Cardiac muscle cell (in vitro differentiated cells and primary cell): ENCODE measurements at places on chromosomes 7 and 10. TPM values are rescaled to one million over a fixed set of nuclear protein-coding genes. Genes with fewer than 3 reads are reported as not detected.

DNA sequence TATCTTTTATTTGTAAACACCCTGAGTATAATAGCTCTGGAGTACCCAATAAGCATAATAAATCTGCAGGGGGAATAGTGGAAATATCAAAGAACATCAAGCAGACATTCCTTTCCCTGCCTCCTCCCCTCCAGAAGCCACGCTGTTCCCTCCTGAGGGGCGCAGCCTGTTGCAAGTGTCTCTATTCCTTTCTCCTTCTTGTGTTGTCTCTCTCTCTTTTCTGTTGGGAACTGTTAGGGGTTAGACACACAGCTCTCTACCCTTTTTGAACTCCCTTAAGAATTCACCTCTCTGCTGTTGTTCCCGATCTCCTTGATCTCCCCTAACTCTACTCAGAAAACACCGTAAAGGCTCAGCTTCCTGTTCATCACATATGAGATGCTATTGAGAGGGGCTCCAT is 178.0 kb upstream of the FZD1 start:
- no peak overlapping the region for H3K27ac ChIP-seq
- no peaks in the 10 kb centered on the region for H3K27me3 ChIP-seq
- H3K4me1 ChIP-seq, result peaks cover 17% of the 10 kb centered on the region
- H3K36me3 ChIP-seq, result no peaks in the 10 kb centered on the region
- no peak for DNase-seq
- no peak overlapping the region for H3K4me3 ChIP-seq

GRCh38 chr10:47090903-47091302 is 179.7 kb downstream of the PTPN20 start:
- DNase-seq, result no peak
- peaks cover 13% of the 10 kb centered on the region for H3K4me1 ChIP-seq
- no peaks in the 10 kb centered on the region for H3K36me3 ChIP-seq
- H3K27me3 ChIP-seq, result no peaks in the 10 kb centered on the region
- H3K4me3 ChIP-seq, result no peak overlapping the region

DNA sequence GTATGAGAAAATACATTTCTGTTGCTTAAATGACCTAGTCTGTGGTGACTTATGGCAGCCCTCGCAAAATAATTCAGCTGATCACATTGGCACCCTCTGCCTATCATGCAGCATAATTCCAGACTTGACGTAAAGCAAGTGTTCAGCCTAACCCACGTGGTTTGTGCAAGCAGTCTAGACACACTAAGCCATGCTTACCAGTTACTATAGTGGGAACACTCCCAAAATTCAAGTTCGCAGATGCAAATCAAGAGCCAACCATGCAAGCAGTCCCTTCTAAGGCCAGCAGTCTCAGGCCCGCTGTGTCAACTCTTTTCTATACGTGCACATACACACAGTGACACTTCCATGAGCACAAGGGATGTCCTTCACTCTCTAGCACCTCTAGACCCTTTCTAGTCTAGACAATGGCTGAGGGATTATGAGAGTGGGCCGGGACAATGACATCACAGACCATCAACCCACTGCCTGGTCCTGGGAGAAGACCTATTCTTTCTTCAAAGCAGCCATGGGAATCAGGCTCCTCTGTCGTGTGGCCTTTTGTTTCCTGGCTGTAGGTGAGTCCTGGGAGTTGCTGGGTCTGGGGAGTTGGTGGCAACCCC is 29.0 kb upstream of the PRSS1 start:
- H3K27ac ChIP-seq, result no peak overlapping the region
- no peaks in the 10 kb centered on the region for H3K4me1 ChIP-seq
- no peak for DNase-seq
- no peaks in the 10 kb centered on the region for H3K36me3 ChIP-seq

DNA sequence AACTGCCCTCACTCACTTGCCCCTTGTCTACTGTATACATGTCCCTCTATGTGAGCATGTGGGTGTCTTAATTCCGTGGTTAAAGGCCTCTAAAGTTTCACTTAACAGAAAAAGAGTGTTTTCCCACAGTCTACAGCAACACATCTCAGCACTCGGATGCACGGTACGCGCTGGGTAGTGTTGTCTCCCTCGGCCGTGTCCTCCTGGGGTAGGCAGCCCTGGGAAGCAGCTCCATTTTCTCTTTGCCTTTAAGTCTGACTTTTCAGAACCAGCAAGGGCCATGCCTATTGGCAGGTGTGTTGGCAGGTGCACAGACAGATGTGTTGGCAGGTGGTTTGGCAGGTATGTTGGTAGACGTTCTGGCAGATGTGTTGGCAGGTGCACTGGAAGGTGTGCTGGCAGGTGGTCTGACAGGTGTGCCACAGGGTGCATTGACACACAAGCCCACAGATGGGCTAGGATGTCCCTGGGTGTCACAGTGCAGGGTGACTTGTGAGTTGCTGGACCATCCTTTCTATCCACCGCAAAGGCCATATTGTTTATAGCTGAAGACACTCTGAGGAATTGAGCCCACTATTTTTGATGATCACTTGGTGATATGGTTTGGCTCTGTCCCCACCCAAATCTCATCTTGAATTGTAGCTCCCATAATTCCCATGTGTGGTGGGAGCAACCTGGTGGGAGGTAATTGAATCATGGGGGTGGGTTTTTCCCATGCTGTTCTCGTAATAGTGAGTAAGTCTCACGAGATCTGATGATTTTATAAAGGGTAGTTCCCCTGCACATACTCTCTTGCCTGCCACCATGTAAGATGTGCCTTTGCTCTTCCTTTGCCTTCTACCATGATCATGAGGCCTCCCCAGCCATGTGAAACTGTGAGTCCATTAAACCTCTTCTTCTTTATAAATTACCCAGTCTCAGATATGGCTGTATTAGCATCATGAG is 296.9 kb downstream of the TNS3 start:
- DNase-seq, result no peak
- no peaks in the 10 kb centered on the region for H3K4me1 ChIP-seq
- H3K27me3 ChIP-seq, result no peaks in the 10 kb centered on the region
- no peak overlapping the region for H3K4me3 ChIP-seq
- H3K36me3 ChIP-seq, result no peaks in the 10 kb centered on the region

The SLIT1 gene
- 2.4 and 11.0 TPM in 2 replicates for total RNA-seq

DNA sequence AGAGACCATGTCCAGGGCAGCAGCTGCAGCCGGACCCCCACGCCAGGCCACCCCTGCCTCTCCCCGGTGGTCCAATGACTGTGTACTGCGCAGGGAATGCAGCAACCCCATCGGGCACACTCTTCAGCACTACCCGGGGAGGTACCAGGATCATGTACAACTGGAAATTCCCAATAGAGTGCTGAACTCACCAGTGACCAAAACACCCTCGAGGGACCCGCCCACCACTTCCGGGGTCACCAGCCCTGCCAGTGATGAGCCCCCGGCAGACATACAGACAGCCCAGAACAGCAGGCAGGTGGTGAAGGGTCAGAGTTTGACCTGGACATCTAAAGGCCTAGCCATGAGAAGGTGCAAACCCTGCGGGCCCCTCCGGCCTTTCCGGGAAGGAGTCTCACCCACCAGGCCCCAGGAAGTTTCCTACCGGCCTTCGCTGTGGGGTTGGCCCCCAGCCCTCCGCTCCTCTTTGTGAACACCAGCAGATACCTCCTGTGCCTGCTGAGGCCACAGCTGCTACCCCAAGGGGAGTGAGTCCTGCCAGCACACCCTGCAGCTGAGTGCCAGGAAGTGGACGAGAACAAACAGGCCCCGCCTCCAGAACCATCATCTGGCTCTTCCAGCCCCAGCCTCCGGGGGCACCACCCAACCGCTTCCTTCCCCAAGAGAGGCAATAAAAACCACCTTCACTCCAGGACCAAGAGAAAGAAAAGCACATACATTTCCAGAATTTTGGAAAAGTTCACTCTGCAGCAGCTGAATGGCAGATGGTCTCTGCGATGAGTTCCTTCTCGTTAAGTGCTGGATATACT is 5.0 kb upstream of the ANKRD61 start:
- peak; percentile 40 for DNase-seq
- H3K27me3 ChIP-seq, result no peaks in the 10 kb centered on the region
- no peaks in the 10 kb centered on the region for H3K4me1 ChIP-seq
- no peak overlapping the region for H3K27ac ChIP-seq

DNA sequence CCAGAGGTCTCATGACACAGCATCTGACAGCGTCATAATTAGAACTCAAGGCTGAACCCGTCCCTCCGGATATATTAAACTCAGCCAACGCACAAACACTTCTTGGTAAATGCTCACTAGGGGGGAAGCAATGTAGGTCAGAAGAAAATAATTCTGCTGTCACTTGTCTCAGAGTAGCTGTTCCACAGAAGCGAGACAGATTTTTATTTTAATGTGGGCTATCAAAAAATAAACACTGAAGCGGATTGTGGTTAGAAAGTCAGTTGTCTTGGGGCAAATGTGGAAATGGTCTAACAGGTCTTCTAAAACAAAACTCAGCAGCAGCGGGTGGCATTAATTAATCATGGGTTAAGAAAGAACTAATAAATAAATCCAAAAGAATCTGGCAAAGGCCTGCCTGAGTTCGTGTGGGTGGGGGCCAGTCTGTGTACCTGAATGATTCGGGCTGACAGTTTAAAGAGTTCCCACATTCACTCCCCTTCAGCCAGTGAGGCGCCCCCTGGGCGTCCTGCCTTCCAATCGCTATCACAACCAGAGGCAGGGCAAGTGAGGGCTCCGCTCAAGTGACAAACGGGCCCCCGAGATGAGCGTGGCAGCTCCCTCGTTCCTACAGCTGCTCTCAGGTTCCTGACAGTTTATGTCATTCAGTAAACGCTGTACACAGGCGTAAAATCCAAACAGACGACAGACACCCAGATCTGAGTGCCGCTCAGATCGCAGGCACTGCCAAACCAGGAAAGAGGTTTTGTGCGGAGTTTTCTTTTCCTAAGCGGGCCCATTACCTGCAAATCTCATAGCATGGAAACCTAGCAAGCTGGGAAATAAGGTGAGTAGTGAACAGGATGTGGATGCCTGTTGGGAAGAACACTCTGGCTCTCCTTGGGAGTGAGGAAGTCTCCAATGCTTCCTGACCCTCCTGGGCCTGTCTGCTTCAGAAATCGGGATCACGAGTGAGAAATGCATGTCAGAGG is 52.9 kb downstream of the NRAP start:
- no peak overlapping the region for H3K27ac ChIP-seq
- peak; percentile 46 for DNase-seq
- H3K36me3 ChIP-seq, result no peaks in the 10 kb centered on the region
- peaks cover 7% of the 10 kb centered on the region for H3K4me1 ChIP-seq
- no peak overlapping the region for H3K4me3 ChIP-seq
- peaks cover 3% of the 10 kb centered on the region for H3K27me3 ChIP-seq

GRCh38 chr7:18357691-18358090 is 137.9 kb upstream of the HDAC9 start:
- peaks cover 18% of the 10 kb centered on the region for H3K4me1 ChIP-seq
- no peak overlapping the region for H3K4me3 ChIP-seq
- H3K27me3 ChIP-seq, result no peaks in the 10 kb centered on the region
- H3K27ac ChIP-seq, result no peak overlapping the region

DNA sequence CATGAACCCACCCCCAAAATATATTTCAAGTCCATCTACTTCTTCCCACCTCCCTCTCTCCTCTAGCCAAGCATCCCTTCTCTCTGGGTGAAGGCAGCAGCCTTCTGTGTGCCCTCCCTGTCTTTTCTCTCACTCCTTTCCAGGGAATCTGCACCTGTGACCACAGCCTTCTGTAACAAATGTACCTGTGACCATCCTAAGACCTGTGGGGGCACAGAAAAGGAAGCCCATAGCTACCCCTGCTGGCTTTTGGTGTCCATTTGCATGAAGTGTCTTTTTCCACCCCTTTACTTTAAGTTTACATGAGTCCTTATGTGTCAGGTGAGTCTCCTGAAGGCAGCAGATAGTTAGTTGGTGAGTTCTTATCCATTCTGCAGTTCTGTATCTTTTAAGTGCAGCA is 2.0 kb upstream of the TBXAS1 start:
- H3K36me3 ChIP-seq, result no peaks in the 10 kb centered on the region
- DNase-seq, result no peak
- no peak overlapping the region for H3K27ac ChIP-seq
- H3K4me3 ChIP-seq, result no peak overlapping the region

- no peak overlapping the region for H3K4me3 ChIP-seq
- DNase-seq, result no peak
- no peak overlapping the region for H3K27ac ChIP-seq
- no peaks in the 10 kb centered on the region for H3K4me1 ChIP-seq
- H3K36me3 ChIP-seq, result no peaks in the 10 kb centered on the region
Measured at GRCh38 chr7:20275637-20276036, 55.1 kb upstream of the ITGB8 start.

The STEAP1B gene
- 0.11 TPM in 1 of 2 replicates, not detected in the other for total RNA-seq

The MEIG1 gene
- 1.2 TPM in 1 of 2 replicates, not detected in the other for total RNA-seq

GRCh38 chr10:74227697-74228424 is 76.8 kb downstream of the ADK start:
- no peak for DNase-seq
- no peaks in the 10 kb centered on the region for H3K36me3 ChIP-seq
- H3K27me3 ChIP-seq, result no peaks in the 10 kb centered on the region
- no peak overlapping the region for H3K27ac ChIP-seq
- H3K4me3 ChIP-seq, result no peak overlapping the region
- H3K4me1 ChIP-seq, result no peaks in the 10 kb centered on the region

- H3K36me3 ChIP-seq, result no peaks in the 10 kb centered on the region
- no peak overlapping the region for H3K4me3 ChIP-seq
- DNase-seq, result no peak
- no peaks in the 10 kb centered on the region for H3K27me3 ChIP-seq
- H3K4me1 ChIP-seq, result no peaks in the 10 kb centered on the region
- no peak overlapping the region for H3K27ac ChIP-seq
Measured at GRCh38 chr10:8137726-8138125, 83.2 kb downstream of the GATA3 start.

GRCh38 chr10:14820775-14821154 is 17.1 kb downstream of the CDNF start:
- no peaks in the 10 kb centered on the region for H3K36me3 ChIP-seq
- peaks cover 7% of the 10 kb centered on the region for H3K4me1 ChIP-seq
- H3K27ac ChIP-seq, result no peak overlapping the region
- H3K27me3 ChIP-seq, result no peaks in the 10 kb centered on the region
- no peak overlapping the region for H3K4me3 ChIP-seq

The MRPS33 gene
- total RNA-seq, result 31.3 and 35.4 TPM in 2 replicates

GRCh38 chr10:29612657-29613056 is 22.1 kb downstream of the SVIL start:
- H3K4me3 ChIP-seq, result no peak overlapping the region
- peaks cover 26% of the 10 kb centered on the region for H3K4me1 ChIP-seq
- H3K36me3 ChIP-seq, result no peaks in the 10 kb centered on the region
- H3K27me3 ChIP-seq, result no peaks in the 10 kb centered on the region

- no peaks in the 10 kb centered on the region for H3K27me3 ChIP-seq
- H3K4me1 ChIP-seq, result peaks cover 2% of the 10 kb centered on the region
- no peak for DNase-seq
- no peaks in the 10 kb centered on the region for H3K36me3 ChIP-seq
- no peak overlapping the region for H3K4me3 ChIP-seq
- no peak overlapping the region for H3K27ac ChIP-seq
Measured at GRCh38 chr10:124543971-124544370, 82.3 kb downstream of the LHPP start.

The AKR1E2 gene
- 1.8 and 6.6 TPM in 2 replicates for total RNA-seq

DNA sequence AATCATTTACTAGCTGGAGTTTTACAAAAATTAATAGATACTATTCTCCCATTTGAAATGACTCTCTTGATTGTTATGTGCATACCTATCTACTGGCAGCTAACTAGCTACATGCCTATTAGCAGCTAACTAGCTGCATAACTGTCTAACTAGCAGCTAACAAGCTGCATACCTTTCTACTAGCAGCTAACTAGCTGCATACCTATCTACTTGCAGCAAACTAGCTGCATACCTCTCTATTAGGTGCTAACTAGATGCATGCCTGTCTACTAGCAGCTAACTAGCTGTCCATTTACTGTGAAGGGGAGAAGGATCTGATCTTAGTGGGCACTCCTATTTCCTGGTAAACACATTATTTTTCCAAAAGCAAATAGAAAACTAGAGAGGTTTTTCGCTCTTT is 439.4 kb upstream of the PFKP start:
- H3K36me3 ChIP-seq, result no peaks in the 10 kb centered on the region
- H3K27me3 ChIP-seq, result peaks cover 86% of the 10 kb centered on the region
- no peak overlapping the region for H3K27ac ChIP-seq
- H3K4me3 ChIP-seq, result no peak overlapping the region
- no peak for DNase-seq

The MYH16 gene
- total RNA-seq, result not detected in 2 replicates
